Hypothalamus (tissue), 51 donors: ENCODE measurements at places on chromosomes 13 and 19.

DNA sequence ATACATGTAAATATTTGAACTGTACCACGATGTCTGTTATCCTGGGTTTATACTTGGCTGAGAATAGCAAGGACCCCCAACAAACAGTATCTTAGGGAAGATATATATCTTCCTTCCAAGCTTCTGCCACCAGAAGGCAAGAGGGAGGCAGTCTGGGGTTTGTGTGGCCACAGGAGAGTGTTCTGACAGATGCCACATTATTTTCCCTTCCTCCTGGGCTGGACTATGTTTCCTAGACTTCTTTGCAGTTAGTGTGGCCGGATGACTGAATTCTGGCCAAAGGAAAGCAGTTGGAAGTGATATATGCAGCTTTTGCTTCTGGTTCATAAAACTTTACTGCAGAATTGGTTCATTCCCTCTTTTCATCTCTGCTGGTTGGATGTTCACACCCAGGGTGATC is 39.9 kb upstream of the TMTC4 start:
- no peak for DNase-seq

DNA sequence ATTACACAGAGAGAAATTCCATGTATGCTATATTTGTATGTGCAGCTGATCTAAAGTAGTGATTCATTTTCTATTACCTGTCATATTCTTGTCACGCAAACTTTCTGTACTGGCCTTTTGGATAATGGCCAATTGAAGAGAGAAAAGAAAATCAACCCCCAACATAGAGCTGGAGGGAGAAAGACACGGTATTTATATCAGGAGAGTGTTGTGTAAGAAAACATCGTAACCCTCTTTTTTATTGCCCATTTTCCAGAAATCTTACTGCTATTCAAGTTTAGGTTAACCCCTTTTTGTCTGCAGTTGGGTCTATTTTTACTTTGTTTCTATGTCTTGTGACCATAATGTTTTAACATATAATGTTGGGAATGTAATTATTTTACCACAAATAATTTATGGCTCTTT is 27.9 kb downstream of the DGKH start:
- DNase-seq = no peak

GRCh38 chr19:30105727-30106126 is 163.7 kb downstream of the URI1 start:
- no peak for DNase-seq

DNA sequence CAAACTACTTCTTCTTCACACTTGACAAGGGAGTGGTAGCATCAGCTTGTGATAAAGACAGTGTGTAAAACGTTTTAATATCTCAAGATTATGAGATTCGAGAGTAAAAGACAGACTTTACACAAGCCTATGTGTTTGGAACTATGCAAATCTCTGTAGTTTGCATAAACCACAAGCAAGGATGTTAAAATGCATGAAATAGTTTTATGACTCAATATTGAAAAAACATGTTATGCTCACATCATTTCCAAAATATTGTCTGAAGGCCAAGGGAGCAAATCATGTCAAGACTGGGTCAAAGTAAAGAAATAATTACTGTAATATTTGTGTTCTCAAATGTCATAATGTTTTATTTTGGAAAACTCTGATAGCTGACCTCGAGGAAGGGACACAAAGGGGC is 316.8 kb upstream of the KLF12 start:
- DNase-seq = no peak

DNA sequence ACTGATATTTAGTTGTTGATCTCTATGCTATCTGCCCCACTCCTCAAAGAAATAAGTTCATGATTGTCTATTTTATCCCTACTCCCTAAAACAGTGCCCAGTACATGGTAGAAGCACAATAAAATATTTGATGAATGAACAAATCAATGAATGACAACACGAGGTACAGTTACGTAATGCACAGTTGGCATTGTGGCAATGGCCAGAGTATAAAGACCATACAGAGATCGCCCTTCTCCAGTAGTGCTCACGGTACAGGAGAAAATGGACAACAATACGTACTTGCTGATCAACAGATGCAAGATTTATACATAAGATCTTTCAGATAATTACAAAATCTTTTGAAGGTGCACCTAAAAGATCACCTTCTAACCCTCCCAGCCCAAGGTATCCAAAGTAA is 225.4 kb downstream of the KLF12 start:
- no peak for DNase-seq

- DNase-seq = no peak
Measured at GRCh38 chr13:109904218-109904617, 117.8 kb upstream of the IRS2 start.
